ENCODE measurements at places on chromosomes 1 and 21.

DNA sequence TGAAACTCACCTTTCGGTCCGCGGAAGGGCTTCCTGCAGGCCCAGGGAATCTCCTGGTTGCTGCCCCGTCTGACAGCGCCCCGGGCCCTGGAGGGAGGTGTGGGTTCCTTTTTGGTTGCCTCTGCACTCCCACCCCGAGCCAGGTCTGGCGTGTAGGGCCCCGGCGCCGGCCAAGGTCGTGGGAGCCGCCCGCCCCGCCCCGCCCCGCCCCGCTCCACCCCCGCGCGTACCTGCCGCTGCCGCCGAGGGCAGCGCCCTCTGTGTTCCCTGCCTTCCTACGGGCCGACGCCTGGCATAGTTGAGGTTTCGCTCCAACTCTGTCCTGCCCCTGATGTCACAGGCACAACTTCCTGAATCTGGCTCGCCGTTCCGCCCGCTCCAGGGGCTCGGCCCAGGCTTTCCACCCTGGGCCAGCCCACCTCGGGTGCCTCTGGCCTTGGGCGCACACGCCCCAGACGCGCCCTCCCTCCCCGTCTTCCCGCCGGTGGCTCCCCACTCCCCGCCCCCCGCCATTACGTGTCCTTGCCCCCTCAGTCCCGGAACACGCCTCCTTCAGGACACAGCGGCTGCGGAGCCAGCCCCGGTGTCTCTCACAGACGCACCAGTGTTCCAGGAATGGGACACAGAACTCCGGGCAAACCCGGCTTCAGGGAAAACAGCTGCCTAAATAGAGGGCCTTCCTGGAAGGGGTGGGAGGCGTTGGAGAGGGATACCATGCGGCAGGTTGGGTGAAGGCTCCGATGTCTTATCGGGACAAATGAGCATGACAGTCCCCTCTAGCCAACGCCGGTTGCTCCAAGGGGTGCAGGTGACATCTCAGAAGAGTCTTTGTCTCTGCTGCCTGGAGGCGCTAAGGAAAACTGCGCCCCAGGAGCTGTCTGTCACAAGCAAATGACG is at the start of gene KIAA0040:
Gene KIAA0040 (minus strand): TSS at position 147 of the 897 bp plus-strand sequence. CDS start 31,763 bp downstream, outside the sequence.
- peak; percentile 38 for DNase-seq

DNA sequence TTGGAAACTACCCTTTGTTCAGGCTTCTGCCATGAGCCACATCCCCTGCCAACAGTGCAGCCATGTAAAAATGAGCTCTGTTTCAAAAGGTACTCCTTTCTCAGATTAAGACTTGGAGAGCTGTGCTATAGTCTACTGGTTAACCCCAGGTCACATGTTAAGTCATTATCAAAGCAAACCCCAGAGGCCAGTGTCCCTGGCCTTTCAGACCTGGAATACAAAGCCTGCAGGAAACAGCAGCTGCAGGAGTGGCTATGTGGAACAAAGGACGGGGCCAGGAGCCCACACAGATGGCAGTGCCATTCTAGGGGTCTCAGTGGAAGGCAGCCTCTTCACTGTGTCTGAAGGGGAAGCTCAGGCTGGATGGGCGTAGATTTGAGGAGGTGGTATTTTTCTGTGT is 6.7 kb downstream of the ZNF496 start:
- no peak for DNase-seq

GRCh38 chr1:98675282-98675681 is 13.8 kb downstream of the SNX7 start:
- no peak for DNase-seq

DNA sequence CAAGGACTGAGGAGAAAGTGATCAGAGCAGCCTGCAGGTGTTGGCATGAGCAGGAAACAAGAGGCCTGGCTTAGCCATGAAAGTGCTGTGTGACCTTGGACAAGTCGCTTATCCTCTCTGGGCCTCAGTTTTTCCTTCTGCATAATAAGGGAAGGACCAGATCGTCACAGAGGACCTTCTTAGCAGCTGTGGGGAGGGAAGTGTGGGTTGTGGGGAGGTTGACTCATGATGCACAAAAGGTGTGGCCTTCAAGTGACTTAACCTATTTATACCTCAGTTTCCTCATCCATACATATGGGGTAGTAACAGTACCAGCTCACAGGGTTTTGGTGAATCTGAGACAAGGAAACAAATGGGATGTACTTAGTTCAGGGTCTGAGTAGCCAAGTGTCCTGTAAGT is 658.8 kb downstream of the MATN1 start:
- DNase-seq: no peak

DNA sequence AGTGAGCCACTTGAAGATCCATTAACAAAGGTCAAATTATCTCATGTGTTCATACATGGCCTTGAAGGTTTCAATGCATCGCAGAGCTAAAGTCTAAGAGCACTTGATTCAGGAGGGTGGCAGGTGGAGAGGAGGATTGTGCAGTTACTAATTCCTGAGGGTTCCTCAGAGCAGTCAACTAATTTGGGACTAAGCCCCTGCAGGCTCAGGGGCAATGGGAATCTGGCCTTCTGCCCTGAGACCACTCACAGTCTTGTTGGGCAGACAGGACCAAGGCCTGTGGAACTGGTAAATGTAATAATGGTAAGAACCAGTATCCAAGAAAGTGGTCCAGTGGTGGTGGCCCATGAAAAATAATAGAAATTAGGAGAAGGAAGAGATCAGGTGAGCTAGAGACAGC is 127.4 kb upstream of the HMGB4 start:
- no peak for DNase-seq

GRCh38 chr1:27527223-27527889 is 37.4 kb upstream of the WASF2 start:
- DNase-seq: peak; percentile 98

GRCh38 chr1:23428136-23428905 is 3.8 kb upstream of the TCEA3 start:
- no peak for DNase-seq

DNA sequence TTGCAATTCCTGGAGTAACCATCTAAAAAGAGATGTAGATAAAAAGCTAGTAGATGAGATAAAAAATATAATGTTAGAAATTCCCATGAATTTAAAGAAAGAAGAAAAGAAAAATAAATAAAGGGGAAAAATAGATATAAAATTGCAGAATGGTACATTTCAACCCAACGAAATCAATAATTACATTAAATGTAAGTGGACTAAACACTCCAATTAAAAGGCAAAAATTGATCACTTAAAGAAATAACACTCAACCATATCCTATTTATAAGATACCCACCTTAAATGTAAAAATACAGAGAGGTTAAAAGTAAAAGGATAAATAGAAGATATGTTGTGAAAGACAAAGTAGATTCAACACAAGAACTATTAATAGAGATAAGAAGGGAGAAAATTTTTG is 150.5 kb upstream of the GRIK3 start:
- no peak for DNase-seq

DNA sequence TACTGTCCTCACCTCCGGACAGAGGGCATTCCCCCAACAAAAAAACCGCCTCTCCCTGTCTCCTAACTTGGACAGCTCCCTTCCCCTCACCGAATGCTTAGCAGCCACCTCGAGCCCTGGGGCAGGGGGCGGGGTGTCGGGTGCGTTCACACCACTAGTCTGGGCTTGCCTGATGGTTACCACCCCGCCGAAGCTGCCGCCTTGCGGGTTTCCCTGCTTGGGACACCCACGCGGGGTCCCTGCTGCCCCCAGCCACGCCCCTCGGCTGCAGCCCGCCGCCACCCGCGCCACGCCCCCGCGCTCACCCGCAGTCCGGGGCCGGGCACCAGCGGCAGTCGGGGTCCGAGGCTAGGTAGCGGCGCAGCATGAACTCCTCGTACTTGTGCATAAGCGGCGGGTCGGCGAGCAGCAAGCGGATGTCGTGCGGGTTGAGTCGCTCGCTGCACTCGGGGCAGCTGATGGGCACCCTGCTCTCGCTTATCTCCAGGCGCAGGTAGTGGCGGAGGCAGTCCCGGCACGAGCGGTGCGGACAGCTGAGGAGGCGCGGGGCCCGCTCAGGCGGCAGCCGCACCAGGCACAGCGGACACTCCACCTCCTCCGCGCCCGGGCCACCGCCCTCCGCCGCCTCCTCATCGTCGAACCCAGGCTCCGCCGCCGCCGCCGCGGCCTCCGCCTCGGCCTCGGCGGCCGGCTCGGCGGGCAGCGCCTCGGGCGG is 706 bp downstream of the RNF19B start:
- DNase-seq: peak; percentile 31

GRCh38 chr1:55049271-55049913 is 10.0 kb downstream of the PCSK9 start:
- DNase-seq: no peak

DNA sequence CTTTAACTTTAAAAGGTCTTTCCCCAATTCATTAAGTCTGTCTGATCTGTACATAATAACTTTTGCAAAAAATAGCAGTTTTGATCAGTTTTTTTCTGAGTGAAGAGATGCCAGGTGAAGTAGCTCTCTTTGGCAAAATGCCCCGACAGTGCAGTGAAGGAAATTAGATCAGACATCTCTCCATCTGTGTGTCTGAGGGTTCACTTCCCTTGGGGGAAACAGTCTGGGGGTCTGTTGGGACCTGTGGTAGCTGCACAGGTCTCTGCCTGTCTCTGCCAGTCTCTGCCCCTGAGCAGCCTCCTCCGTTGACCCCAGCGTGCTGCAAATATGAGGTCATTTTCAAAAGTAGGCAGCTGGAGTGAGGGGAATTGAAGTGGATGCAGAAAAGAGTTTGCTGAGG is 54.5 kb downstream of the TBCE start:
- DNase-seq: no peak

DNA sequence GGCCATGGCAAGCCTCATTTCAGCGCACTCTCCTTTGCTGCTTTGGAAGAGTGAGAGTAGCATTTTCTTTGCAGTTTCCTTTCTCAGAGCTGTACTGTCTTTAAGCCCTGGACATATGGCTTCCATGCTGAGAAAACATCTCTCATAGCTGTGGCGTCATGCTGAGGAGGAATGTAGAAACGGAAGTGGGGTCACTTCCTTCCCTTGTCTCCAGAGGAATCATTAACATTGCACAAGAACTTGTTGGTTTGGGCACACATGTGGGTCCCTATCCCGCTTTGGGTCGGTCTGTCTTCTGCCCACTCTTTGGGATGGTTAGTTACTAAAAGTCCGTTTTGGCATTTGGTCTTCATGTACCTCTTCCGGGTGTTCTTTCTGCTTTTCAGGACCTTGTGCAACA is 5.6 kb downstream of the MFN2 start:
- DNase-seq: no peak

DNA sequence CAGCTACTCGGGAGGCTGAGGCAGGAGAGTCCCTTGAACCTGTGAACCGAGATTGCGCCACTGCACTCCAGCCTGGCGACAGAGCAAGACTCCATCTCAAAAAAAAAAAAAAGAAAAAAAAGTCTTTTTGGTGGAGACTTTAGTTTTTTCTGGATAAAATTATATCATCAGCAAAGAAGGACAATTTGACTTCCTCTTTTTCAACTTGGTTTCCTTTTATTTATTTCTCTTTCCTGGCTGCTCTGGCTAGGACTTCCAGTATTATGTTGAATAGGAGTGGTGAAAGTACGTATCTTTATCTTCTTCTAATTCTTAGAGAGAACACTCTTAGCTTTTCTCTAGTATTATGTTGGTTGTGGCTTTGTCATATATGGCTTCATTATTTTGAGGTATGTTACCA is 130.8 kb downstream of the PCBP3 start:
- no peak for DNase-seq

GRCh38 chr1:68230901-68231626 is 1.3 kb downstream of the WLS start:
- DNase-seq: peak; percentile 3

- DNase-seq: no peak
Measured at GRCh38 chr1:223621312-223621734, 44.2 kb downstream of the CAPN8 start.

DNA sequence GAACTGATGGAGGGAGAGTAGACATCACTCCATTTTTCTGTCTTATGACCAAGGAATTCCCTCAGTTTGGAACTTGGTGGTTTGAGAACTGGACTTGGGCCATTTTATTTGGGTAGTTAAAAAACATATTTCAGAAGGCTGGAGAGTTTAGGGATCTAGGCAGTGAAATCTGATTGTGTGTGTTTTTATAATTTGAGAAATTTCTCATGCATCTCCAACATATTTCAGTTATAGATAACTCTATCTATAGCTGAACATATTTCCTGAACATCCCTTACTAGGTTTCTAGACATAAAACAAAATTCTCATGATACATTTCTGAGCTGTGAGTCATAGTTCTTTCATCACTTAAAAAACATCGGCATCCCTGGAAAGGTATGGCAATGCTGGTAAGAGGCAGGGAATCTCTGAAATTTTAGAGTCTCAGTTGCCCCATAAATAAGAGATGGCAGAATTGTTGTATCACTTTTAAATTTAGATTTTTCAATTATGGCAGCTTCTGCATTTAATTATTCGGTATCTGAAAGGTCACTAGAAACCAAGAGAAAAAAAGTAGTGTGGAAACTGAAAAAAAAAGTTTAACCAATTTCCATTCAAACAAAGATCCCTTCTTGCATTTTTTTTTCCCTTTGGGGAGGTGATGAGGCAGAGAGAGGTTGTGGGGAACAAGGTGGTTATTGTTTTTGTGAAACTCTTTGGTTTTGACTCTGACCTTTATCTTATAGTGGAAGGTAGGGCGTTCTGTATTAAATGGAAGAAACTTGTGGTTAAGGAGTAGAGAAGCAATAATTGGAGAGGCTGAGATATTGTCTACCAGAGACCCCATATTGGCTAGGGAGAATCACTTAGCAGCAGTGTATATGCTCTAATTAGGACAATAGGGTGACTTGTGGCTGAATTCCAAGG is 102.9 kb downstream of the FASLG start:
- no peak for DNase-seq

- peak; percentile 50 for DNase-seq
Measured at GRCh38 chr1:213050745-213051126, 305 bp upstream of the RPS6KC1 start.

- no peak for DNase-seq
Measured at GRCh38 chr1:161033751-161034150, 5.0 kb downstream of the TSTD1 start.

DNA sequence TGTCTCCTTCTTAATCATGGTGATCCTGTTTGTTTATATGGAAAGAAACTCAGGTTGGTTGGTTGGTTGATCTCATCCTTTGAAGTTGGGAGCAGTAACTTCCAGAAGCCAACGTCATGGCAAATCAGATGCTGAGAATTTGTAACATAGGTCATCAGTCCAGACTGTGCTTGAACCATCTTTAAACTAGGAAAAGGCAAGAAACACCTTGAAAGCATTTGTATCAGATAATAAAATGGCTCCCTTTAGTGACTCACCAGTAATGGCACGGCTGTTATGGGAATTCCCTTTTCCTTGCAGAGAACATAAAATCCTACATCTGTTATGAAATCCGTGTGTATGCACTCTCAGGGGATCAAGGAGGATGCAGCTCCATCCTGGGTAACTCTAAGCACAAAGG is 58.1 kb downstream of the SERBP1 start:
- DNase-seq: no peak

DNA sequence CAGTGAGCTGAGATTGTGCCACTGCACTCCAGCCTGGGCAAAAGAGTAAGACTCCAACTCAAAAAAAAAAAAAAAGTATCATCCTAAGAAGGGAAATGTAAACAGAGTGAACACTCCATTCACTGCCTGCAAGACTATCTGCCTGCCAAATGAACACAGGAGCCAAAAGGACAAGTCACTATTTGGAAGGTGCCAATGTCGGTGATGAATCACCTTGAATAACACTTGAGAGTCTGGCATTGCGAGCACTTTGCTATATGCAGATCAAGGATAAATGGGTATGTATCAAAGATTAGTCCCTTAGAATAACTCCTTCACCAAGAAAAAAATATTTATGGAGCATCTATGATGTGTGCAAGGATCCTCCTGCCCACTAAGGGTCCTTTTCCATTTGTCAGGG is 6.6 kb downstream of the UBR4 start:
- no peak for DNase-seq

Data from SHP77 (cell line).